Peyer's patch (tissue), 4 donors: ENCODE measurements at places on chromosomes 7 and 10. TPM values are rescaled to one million over a fixed set of nuclear protein-coding genes. Genes with fewer than 3 reads are reported as not detected.

The SGCE gene
- total RNA-seq, result 14.9 TPM

GRCh38 chr7:76315364-76315763 lies 12.9 kb downstream of the HSPB1 start:
- no peak overlapping the region for H3K27ac ChIP-seq
- no peak for DNase-seq
- H3K36me3 ChIP-seq, result no peaks in the 10 kb centered on the region
- no peaks in the 10 kb centered on the region for H3K4me1 ChIP-seq

The TRIM50 gene
- total RNA-seq, result 5.4 TPM

GRCh38 chr10:7488418-7488829 lies 77.6 kb upstream of the SFMBT2 start:
- no peaks in the 10 kb centered on the region for H3K36me3 ChIP-seq
- H3K27me3 ChIP-seq, result no peaks in the 10 kb centered on the region
- no peaks in the 10 kb centered on the region for H3K4me1 ChIP-seq
- H3K4me3 ChIP-seq, result no peak overlapping the region
- peak; percentile 62 for DNase-seq

GRCh38 chr7:102042016-102042656 lies 224.7 kb downstream of the CUX1 start:
- H3K27me3 ChIP-seq, result no peaks in the 10 kb centered on the region
- no peaks in the 10 kb centered on the region for H3K4me1 ChIP-seq
- H3K27ac ChIP-seq, result no peak overlapping the region
- DNase-seq, result no peak
- H3K4me3 ChIP-seq, result no peak overlapping the region

DNA sequence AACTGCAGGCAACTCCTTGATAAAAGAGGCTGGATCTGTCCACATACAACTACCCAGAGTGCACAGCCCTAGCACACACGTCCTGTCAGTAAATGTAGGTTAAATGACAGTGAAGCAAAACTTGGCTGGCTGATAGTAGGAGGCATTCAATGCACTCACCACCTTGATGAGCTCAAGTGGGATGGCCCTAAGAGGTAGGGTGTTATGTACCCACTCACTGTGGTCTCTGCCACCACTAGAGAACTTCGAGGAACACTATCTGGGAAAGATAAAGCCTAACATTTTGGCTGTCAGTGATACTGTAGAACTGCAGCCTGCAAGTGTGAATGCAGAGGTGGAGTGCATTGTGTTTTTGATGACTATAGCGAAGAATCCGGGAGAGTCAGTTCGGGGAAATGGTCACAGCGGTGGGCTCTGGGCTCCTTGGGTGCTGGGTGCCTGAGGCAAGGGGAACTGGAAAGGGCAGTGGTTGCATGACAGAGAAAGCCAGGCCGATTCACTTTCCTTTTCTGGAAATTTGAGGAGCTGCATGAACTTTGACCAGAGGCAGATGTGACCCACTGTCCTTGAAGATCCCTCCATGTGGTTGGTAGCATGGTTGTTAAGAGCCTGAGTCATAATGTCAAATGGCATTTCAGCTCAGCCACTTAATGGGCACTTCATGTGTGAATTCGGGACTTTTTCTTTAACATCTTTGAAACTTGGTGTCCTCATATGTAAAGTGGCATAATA lies 93.1 kb upstream of the ZPBP start:
- H3K27ac ChIP-seq, result no peak overlapping the region
- H3K4me1 ChIP-seq, result no peaks in the 10 kb centered on the region
- H3K36me3 ChIP-seq, result no peaks in the 10 kb centered on the region
- no peaks in the 10 kb centered on the region for H3K27me3 ChIP-seq

The CAMK2B gene
- 2.7 TPM for total RNA-seq

DNA sequence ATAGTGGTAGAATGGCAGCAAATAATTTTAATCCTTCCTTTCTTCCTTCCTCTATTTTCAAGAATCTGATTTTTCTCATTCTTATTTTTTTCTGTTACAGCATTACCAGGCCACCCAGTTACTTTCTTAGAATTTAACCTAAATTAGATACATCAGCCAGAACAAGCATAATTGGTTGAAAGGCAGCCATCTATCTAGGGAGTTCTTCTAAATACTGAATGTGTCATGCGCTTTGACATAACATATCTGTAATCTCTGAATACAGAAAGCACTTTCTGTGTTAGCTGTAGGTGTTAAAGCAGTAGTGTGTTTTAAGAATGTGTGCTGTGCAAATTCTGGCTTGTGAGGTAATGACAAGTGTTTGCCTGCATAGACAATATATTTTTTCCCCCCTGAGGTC lies 97.3 kb downstream of the BTRC start:
- DNase-seq, result no peak
- H3K27me3 ChIP-seq, result no peaks in the 10 kb centered on the region
- H3K4me3 ChIP-seq, result no peak overlapping the region

The GHRHR gene
- total RNA-seq, result not detected

- H3K27ac ChIP-seq, result no peak overlapping the region
- H3K36me3 ChIP-seq, result no peaks in the 10 kb centered on the region
- no peaks in the 10 kb centered on the region for H3K27me3 ChIP-seq
- H3K4me3 ChIP-seq, result no peak overlapping the region
- H3K4me1 ChIP-seq, result no peaks in the 10 kb centered on the region
Observed at GRCh38 chr7:107638594-107638993, 22.0 kb upstream of the SLC26A4 start.

The OR6V1 gene
- total RNA-seq, result not detected

The GPR26 gene
- not detected for total RNA-seq

DNA sequence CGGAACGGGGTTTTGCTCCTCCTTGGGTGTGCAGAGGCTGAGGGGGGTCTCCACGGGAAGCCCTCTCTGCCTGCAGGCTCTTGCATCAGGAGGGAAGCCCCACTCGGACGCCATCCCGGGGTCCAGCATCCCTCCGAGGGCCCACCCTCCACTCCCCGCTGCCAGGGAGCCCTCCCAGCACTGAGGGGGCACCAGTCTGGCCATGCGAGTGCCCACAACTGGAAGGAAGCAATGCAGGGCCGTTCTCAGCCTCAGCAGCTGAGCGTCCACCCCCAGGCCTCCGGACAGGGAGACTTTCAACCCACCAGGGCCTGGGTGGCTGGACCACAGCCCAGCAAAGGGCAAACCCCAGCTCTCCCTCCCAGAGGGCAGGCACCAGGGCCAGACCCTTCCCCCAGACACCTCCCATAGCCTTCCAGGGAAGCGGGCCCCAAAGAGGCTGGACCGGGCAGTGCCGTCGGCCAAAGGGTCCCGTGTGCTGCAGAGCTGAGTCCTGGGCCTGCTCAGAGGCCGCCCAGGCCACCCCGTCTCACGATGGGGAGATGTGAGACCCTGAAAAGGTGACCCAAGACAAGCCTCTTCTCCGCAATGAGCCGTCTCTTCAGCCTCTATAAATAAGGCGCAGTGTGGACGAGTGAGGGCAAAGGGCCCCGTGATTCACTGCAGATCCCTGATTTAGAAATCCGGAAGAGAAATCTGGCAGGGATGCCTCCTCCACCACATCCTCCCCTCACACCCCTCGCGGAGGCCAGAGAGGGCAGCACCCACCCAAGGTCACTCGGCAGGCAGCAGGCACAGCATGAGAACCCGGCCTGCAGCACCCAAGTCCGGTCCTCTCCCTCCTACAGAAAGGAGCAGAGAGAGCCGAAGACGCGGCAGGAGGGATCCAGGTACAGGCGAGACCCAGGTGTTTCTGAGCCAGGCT lies 81.9 kb upstream of the DNAAF5 start:
- no peaks in the 10 kb centered on the region for H3K36me3 ChIP-seq
- H3K4me1 ChIP-seq, result no peaks in the 10 kb centered on the region
- H3K4me3 ChIP-seq, result no peak overlapping the region
- no peak overlapping the region for H3K27ac ChIP-seq
- no peak for DNase-seq
- no peaks in the 10 kb centered on the region for H3K27me3 ChIP-seq

GRCh38 chr10:11260170-11260569 lies 242.5 kb downstream of the CELF2 start:
- H3K4me1 ChIP-seq, result no peaks in the 10 kb centered on the region
- no peak overlapping the region for H3K27ac ChIP-seq
- no peak overlapping the region for H3K4me3 ChIP-seq
- DNase-seq, result no peak
- H3K27me3 ChIP-seq, result no peaks in the 10 kb centered on the region
- H3K36me3 ChIP-seq, result no peaks in the 10 kb centered on the region

The FRAT2 gene
- total RNA-seq, result 31.7 TPM

The CHAT gene
- total RNA-seq, result 3.4 TPM

The ZNF365 gene
- total RNA-seq, result 0.27 TPM

The HOXA1 gene
- 5.3 TPM for total RNA-seq

- no peaks in the 10 kb centered on the region for H3K36me3 ChIP-seq
- H3K4me1 ChIP-seq, result no peaks in the 10 kb centered on the region
- no peak for DNase-seq
- no peak overlapping the region for H3K27ac ChIP-seq
- H3K4me3 ChIP-seq, result no peak overlapping the region
- no peaks in the 10 kb centered on the region for H3K27me3 ChIP-seq
Observed at GRCh38 chr10:121493521-121493920, 104.7 kb downstream of the FGFR2 start.

The NME8 gene
- total RNA-seq, result not detected

The TEX36 gene
- total RNA-seq, result not detected

- H3K27ac ChIP-seq, result no peak overlapping the region
- H3K36me3 ChIP-seq, result no peaks in the 10 kb centered on the region
- no peaks in the 10 kb centered on the region for H3K4me1 ChIP-seq
- peak; percentile 94 for DNase-seq
- peak overlapping the region; percentile 37 for H3K4me3 ChIP-seq
Observed at GRCh38 chr7:154913638-154914307, 89.2 kb downstream of the PAXIP1 start.
